ENCODE measurements at places on chromosomes 12 and 14.
A peak's percentile ranks its signal among the peaks of the same experiment; 100 is the strongest.

DNA sequence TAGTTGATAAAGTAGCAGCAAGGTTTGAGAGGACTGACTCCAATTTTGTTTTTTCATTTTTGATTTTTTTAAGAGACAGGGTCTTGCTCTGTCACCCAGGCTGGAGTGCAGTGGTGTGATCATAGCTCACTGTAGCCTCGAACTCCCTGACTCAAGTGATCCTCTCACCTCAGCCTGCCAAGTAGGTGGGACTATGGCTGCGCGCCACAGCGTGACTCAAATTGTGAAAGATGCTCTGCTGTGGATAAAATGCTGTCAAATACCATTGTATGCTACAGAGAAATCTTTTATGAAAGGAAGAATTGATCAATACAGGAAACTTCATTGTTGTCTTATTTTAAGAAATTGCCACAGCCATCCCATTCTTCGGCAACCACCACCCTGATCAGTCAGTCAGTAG lies 48.3 kb downstream of the SCN8A start:
- DNase-seq = no peak

DNA sequence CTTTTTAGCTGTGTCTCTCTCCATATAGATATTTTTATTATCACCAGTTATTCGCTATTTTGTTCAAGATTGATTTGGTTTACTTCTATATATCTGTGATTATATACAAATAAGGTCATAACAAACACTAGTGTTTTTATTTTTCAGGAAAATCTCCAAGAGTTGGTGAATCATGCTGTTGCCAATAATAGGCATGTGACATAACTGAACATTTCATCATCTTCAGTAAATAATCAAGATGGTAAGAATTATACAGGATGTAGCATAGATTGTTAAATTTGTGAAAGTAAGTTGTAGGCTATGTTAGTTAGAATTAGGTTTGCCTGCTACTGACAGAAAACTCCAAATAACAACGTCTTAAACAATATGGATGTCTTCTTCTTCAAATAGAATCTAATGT lies 240.9 kb upstream of the PDE3A start:
- no peak for DNase-seq

- no peak for DNase-seq
These were observed 31.2 kb upstream of the USP44 start for GRCh38 chr12:95582230-95583058.

GRCh38 chr12:51672334-51672733 lies 81.3 kb downstream of the SCN8A start:
- no peak for DNase-seq

DNA sequence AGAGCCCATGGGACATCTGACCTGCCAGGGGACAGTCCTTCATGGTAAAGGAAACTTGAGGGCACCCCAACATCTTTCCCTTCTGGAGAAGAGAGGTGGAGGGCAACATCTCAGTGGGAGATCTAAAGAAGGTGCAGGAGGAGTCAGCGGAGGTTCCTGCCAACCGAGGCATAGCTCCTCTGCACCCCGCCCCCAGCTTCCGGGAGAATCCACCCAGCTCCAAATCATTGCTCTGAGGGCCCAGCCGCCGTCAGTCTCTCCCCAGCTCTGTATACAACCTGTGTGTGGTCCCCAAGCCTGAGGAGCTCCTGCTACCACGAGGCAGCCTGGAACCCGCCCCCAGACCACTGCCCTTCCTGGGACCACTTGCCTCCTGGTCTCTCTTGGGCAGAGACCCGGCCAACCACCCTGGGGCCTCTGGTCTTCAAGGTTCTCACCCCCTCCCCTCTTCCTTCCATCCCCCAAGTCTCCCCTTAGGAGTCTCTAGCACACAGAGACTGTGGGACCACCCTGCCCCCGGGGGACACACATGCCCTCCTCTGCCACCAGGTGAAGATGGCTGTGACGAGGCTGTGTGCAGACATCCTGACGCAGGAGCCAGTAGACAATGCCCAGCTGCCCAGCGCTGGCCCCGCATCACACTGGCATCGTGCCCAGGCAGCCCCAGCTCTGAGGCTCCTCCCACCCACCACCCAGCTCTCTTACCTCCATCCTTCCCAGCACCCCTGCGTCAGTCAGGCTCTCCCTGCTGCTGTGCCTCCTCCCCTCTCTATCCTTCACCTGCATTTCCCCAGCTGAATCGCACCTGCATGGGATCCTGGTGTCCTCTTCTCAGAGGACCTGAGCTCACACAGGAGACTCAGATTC lies 13.0 kb upstream of the NUDT14 start:
- no peak for DNase-seq

DNA sequence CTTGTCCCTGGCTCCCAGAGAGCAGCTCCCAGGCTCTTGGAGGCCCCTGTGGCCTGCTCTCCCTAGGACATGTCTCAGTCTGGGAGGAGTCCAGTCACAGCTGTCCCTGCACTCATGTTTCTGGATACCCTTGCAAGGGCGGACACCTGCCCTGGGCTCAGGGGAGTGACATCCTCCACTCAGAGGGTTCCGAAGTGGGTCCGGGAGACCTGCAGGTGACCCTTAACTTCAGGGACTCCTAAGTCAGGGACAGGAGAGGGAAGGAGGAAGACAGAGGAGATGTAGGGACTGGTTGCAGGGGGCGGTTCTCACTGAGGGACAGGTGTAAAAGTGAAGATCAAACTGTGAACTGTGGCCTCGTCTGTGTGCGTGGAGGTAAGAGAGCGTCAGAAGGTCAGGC lies 37.6 kb downstream of the CACNA2D4 start:
- DNase-seq = no peak

- no peak for DNase-seq
These were observed 4.0 kb downstream of the MAPKAPK5 start for GRCh38 chr12:111846016-111846415.

DNA sequence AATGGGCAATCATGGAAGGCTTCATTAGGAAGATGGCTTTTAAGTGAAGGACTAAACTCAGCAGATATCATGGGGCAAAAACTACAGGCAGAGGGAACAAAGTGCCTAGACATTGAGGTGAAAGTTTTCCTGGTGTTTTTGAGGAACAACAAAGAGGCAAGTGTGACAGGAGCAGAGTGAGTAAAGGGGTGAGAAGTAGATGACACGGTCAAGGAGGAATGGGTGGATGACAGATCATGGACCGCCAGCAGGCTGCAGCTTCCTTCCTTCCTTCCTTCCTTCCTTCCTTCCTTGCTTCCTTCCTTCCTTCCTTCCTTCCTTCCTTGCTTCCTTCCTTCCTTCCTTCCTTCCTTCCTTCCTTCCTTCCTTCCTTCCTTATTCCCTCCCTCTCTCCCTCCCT lies 108.3 kb downstream of the TRHDE start:
- DNase-seq = no peak

DNA sequence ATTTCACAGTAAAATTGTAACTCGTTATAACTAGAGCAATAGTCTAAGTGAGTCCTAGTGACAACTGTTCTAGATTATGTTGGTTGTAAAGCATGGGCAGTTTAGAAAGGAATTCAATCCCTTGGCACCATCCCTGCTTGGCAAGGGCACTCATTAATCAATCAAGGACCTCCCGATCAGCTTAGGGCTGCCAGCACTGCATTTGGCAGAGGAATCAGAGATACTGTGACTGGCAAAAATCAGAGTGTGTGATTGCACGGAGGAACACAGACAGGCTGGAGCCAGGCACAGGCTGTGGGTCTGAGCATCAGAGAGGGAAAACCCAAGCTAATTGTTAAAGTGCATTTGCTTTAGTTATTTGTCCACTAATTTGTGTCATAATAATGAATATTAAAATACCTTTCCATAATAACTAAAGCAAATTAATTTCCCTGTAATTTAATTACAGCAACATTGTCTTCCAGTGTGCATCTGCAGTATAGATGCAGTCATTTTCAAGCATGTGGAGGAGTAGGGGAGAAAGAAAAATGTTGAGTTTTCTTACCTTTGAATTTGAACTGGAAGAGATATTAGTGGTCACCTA lies 3.2 kb upstream of the EGLN3 start:
- DNase-seq = no peak

- no peak for DNase-seq
These were observed 293.9 kb upstream of the PRKD1 start for GRCh38 chr14:30221546-30221945.

DNA sequence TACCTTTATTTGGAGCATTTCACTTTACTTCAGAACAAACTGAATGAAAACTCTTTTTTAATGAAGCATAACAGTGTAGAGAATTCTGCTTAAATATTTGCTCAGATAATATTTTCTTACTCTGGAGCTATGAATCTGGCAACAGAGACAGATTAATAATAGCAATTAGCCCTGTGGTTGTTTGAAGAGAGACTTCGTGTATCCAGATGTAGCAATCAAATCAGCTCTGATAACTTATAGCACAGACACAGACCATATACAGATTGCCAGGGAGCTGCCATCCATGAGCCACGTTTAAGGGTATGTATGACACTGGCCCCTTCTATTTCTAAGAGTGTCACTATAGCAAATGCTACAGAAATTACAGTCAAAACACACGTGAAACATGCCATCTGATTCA lies 146.6 kb downstream of the EXOC5 start:
- no peak for DNase-seq

DNA sequence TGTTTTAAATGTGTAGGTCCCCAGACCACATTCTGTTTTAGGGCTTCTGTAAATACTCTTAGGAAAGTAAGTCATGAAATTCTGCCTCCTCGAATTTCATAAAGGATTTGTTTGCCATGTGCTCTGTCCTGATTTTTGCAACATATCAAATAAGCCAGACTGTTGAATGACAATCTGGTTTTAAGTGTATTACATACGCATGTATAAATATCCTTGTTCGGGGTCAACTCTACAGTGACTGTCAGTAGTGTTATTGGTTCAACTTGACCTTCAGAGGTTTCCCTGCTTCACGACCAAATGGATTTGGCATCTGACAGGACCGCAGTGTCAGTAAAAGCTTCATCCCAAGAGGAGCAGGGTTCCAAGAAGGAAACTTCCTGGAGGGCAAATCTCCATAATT lies 52.7 kb downstream of the PPM1A start:
- no peak for DNase-seq

DNA sequence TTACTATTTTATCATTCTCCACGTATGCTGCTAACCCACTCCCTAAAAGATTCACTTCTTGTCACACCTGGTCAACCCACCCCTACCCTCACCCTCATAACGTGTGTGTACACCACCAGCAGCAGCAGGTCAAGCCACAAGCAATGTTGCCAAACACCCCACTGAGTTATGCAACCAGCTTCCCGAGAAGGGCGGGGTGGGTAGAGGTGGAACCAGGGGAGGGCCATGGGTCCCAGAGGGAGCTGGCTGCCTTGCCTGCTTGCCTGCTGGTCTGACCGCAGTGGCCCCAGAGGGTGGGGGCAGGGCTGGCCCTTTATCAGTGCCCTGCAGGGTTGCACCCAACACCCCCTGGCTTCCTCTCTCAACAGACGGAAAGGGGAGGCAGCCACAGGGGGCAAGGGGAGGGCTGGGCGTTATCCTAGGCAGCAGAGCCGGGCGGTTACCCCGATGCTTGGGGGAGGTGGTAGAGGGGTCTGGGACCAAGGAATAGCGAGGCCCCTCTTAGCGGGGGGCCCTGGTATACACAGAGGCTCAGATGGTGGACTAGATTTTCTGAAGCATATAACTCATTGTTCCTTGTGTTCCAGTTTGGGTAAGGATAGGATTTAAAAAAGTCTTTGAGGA lies 3.5 kb upstream of the NFE2 start:
- DNase-seq = peak; percentile 83

GRCh38 chr12:117101953-117102799 lies 3.0 kb upstream of the TESC start:
- DNase-seq = no peak

Data from femur (tissue), 1 donor.